ENCODE measurements at places on chromosomes 5 and 9.

GRCh38 chr9:135985459-135985774 is 24.2 kb upstream of the UBAC1 start:
- no peak for DNase-seq

- DNase-seq, result no peak
Measured at GRCh38 chr5:35819668-35820067, 37.0 kb upstream of the IL7R start.

DNA sequence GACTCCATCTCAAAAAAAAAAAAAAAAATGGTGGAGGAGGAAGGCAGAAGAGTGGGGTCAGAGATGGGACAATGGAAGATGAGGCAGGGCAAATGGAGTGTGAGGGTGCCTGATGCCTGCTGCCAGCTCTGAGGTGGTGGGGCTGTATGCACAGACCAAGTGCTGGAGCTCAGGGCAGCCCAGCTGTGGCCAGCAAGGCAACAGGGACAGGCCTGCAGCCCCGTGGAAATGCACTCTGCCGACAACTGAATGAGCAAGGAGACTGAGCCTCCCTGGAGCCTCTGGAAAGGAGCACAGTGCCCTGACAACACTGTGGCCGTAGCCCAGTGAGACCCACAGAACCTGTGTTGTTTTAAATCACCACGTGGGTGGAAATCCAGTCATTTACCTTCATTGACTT is 22.9 kb upstream of the SMIM32 start:
- DNase-seq, result no peak

DNA sequence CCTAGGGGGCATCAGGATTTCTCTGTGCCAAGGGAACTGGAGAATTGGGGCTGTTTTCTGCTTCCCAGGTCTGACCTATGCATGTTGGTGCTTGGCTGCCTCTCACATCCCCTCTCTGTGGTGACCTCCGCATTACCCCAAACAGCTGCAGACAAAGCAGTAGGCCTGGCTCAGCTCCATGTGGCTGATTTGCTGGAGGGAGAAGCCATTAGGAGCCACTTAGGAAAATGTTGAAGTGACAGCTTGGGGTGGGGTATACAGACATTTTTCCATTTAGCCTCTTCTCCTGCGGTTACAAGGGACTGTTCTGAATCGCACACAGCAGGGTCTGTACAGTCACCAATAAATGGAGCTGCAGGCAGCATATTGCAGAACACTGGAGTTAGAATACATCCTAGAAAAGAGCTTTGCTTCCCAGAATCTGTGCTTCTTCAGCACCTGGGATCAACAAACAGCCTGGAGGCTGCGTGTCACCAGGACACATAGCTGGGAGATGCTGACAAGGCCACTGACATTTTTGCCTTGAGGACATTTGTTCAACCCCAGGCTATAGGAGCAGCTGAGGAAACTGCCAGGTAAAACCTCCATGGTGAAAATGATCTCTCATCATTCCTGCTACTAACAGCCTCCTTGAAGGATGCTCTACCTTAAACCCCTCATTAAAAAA is 335.3 kb downstream of the DIRAS2 start:
- DNase-seq, result no peak

GRCh38 chr5:132687995-132688394 is 14.2 kb downstream of the IL4 start:
- DNase-seq, result no peak

- no peak for DNase-seq
Measured at GRCh38 chr9:120736881-120737280, 22.6 kb upstream of the MEGF9 start.

- no peak for DNase-seq
Measured at GRCh38 chr5:56561-57290, 35.2 kb upstream of the PLEKHG4B start.

DNA sequence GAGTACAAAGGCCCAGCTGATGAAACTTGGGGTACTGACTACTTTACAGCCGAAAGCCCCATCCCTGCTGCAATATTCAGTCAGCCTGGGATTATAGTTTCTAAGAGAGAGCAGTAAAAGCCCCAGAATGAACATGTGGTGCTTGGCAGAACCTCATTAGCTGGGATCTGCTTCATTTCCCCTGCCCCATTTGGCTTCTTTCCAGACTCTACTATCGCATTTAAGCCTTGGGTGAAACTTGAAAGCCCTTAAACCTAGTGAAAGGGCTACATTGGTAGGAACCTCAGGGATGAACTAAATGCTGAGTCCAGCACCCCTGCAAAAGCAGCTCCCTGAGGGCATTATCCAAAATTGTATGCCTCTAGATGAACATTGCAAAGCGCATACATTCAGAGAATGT is 631.1 kb downstream of the ACTL7B start:
- DNase-seq, result no peak

DNA sequence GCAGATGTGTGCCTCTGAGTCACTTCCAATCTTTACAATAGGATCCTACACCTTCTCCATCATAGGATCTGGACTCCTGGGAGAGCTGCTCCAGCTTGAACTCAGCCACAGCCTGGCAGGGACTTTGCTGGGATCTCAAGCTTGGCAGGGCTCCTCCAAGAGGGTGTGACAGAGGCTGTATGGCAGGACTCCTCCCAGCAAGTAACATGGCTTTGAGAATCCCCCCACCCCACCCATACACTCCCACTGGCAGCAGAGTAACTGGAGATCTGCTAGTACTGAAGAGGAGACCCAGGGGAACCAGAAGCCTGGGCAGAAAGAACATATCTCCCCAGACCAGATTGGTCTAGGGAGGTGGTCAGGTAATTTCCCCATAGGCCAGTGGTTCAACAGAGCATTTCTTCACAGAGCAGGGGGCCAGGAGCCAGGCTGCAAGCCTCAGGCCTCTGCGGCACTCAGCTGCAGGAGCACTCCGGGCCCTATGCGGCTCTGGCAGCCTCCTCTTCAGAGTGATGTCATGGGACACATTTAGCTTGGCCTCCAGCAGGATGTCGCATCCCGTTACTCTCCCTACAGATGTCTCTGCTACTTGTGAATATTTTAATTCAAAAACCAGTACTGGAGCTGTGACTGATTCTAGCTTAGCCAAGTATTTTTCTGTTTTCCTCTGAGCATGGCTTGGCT is 1.7 kb upstream of the ACSL6 start:
- no peak for DNase-seq

DNA sequence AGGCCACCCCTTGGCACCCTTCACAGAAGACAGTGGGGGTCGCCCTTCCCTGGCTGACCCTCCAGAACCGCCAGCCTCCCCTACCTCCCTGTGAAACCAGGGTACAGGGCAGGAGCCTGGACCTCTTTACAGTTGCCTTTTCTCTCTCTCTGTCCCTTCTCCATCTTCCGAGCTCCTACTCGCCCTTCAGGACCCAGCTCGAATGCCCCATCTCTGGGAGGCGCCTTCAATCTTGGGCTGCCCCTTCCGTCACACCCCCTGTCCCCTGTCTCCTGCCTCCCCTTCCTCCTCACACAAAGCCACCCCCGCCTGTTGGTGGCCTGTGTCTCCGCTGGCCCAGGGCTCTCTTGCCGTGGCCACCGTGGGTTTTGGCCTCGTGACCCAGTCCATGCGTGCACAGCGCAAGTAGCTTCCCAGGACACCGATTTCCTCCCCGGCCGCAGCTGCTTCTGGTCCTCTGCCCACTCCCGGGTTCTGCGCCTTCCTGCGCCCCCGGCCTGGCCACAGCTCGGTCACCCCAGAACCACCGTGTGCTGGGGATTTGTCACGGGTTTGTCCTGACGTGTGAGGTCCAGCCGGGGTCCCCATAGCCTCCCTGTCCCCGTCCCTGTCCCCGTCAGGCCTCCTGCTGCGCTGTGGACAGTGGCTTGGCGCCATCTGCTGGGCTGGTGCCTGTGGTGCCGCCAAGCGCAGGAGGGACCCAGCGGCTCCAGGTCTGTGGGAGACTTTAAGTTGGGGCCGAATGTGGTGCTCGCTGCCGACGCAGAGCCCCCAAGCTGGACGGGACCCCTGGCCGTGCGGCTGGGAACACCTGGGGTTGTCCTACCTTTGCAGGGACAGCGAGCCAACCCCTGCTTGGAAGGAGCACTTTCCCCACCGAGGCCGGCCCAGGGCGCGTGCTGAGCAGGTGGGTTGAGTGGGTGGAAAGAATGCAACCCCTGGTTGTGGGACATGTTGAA is 4.0 kb upstream of the TMEM250 start:
- peak; percentile 72 for DNase-seq

DNA sequence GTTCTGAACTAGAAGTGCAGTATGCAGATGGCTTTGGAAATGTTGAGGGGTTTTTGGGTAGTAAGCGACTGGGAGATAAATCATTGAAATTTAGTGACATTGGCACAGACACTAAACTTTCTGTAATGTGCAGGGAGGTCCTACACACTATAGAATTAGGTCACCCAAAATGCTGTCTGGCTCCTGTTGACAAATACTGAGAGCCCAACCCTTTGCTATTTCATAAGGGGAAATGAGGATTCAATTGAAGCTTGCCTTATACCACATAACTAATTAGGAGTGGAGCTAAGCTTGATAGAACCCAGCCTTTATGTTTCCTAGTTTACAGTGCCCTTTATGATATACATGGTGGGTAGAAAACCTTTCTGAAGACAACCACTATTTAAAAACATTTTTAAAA is 22.6 kb downstream of the HMGXB3 start:
- no peak for DNase-seq

GRCh38 chr5:146428658-146429057 is 18.5 kb upstream of the TCERG1 start:
- DNase-seq, result no peak

DNA sequence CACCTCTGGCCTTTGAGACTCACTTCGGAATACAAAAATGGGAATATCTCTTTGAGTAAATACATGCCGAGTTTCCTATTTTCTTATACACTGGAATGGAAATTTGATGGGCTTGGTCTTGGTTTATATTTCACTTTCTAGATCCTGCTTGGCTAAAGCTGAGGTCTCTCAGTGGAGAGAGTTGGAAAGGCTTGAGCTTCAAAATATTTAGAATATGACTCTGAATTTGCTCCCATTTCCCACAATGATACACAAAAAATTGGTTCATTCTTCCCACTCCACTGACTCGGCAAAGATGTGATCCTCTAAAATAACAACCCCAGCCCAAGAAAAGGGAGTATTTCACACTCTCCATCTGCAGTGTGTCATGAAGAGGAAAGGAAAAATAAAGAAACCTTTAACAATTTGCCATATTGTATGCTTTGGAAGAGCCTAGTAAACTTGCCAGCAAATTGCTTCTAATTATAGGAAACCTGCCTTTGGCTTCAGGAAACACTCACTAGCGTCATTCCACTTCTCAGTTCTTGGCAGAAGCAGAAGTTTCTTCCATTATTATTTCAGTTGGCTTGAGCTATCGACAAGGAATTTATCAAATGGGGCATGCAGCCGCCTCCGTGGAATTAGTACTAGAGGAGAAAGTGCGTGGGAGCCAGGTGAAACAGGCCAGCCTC is 302.9 kb downstream of the NSG2 start:
- no peak for DNase-seq
